Stimulated activated CD4-positive, alpha-beta T cell treated with anti-CD3 and anti-CD28 coated beads, Interleukin-4, amount 100 ng/mL, for 24 hours (primary cell): ENCODE measurements at places on chromosomes 7 and 10.

- no peak for DNase-seq
These were observed 168.4 kb downstream of the PON1 start for GRCh38 chr7:95155965-95156364.

- DNase-seq, result no peak
These were observed 137.4 kb downstream of the TNS3 start for GRCh38 chr7:47444376-47445098.

- DNase-seq, result no peak
These were observed 400.9 kb downstream of the KCNMA1 start for GRCh38 chr10:77236700-77237099.

DNA sequence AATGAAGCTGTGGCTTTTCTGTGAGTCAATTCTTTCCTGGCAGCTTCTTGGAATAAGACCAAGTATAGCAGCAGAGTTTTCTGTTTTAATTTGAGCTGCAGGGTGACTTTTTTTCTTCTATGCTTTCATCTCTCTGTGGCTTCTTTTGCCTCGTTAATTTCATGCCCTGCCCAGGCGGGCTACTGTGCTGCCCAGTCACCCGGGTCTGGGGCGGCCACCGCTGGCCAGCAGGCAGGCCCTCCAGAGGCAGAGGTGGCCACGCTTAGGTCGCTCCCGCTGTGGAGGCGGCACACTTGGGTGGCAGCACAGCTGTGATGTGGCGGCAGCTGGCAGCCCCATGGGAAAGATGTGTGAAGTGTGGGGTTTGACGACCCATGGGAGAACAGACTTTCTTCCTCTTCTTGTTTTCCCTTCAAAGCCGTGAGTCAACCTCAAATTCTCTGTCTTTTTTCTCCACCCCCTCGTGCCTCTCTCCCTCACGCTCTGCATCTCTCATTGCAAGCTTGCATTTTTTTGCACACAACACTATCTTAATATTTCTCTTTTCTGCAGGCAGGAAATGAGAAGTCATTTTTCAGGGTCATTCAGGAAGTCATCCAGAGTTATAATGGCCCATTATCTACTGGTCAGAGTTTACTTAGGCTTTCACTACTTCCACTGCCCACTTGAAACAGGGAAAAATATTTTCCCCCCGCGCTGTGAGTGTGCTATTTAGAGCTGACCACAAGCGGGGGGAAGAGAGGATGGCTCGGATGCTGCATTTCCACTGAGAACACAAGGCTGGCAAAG is 67.8 kb downstream of the EGFR start:
- peak; percentile 8 for DNase-seq

DNA sequence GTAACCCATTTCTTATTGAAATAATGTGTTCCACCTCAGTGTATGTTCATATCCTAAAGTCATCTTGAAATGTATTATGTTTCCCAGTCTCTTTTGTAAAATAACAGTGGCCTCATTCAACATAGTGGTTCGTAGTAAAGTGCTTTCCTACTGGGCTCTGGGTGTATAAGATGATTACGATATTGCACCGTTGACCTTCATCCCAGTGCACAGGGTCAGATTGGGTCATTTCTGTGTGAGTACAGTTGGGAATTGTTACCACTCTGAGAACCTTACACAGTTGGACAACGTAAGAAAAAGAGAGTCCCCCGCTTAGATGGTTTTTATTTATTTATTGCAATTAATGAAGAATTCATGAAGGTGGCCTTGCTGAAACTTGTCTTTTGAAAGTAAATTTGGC is 135.6 kb downstream of the CHN2 start:
- no peak for DNase-seq

GRCh38 chr10:57506414-57507094 is 761.1 kb downstream of the IPMK start:
- no peak for DNase-seq

DNA sequence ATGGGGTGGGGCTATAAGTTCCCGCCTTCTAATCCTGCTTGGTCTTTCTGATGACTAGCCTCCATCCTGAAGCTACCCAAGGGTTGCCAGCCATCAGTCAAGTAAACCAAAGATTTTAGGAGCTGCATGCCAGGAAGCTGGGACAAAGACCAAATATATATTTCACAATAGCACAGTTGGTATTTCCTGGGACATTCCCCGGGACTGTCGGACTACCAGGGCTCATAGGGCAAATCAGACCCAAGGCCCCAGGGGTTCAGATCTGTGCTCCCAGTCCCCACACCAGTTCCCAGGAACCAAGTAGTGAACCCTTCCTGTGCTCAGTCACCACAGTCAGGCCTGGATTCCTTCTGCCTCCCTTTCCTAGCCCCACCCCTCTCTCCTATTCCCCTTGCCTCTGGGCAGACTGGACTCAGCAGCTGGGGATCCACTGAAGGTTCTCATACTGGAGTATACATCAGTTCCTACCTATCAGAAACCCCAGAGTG is 5.7 kb upstream of the CXCL12 start:
- no peak for DNase-seq

GRCh38 chr10:121947343-121948330 is 19.8 kb upstream of the ATE1 start:
- no peak for DNase-seq

- DNase-seq, result no peak
These were observed 689 bp downstream of the PLCE1 start for GRCh38 chr10:93994438-93994801.
